ENCODE measurements at places on chromosomes 11 and 22.

DNA sequence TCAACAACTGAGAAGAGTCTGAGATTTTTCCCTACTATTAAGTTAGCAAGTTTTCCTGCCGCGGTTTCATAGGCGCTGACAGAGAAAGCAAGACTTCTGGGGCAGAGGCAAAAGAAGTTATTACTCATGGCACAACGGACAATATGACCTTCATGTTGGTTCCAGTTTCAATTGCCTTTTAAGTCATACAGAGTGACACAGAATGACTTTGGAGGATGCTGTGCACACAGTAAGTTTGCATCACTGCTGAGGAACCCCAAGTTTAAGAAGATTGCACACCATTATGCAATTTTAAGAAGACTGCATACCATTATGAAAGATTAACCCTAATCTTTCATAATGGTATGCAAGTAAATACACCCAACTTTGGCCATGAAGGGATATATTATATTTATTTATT, 626.5 kb upstream of the CHORDC1 start:
- no peak for DNase-seq

DNA sequence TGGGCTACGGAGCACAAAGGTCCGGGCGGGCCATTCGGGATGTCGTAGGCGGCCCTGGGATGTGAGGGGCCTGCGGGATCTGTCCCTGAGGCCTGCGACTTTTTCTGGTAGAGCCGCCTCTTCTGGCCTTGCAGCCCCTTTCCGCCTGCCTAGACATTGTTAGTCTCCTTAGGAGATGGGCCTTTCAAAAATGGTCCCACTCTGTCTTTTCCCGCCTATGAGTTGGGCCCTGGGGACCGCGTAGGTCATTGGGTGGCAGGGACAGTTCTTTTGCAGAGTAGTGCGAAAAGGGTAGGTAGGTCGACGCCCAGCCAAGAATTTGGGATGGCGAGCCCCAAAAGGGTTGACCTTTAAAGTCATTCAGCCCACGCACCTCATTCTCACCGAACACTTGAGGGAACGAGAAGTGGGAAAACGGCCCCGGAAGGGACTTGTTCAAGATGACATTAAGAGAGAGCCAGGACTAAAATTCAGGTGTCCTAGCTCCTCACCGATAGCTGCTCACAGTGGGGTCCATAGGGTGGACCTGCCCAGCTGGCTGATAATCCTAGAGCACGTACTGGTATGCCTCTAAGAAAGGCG, 785 bp downstream of the OTUB1 start:
- DNase-seq, result no peak

DNA sequence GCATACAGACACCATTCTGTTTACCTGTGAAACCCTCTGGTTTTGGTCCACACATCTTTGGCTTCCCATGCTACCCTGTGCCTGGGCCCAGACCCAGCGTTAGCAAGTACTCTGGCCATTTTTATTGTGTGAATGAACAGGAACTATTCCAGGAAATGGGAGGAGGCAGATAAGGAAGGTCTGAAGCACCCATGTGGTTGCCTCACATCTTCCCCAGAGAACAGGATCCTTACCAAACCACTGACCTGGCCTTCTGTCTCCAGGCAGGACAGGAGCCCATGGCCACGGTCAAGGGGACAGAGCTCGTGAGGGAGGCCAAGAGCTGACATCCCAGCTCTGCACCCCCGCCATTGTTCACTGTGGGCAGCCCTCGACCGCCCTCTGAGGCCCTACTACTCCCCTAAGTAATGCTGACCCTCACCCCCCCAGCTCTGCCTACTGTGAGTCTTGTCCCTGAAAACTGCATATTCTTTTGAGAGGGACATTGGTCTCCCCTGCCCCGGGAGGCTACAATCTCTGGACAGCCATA, 97.7 kb upstream of the TP53I11 start:
- DNase-seq, result no peak

DNA sequence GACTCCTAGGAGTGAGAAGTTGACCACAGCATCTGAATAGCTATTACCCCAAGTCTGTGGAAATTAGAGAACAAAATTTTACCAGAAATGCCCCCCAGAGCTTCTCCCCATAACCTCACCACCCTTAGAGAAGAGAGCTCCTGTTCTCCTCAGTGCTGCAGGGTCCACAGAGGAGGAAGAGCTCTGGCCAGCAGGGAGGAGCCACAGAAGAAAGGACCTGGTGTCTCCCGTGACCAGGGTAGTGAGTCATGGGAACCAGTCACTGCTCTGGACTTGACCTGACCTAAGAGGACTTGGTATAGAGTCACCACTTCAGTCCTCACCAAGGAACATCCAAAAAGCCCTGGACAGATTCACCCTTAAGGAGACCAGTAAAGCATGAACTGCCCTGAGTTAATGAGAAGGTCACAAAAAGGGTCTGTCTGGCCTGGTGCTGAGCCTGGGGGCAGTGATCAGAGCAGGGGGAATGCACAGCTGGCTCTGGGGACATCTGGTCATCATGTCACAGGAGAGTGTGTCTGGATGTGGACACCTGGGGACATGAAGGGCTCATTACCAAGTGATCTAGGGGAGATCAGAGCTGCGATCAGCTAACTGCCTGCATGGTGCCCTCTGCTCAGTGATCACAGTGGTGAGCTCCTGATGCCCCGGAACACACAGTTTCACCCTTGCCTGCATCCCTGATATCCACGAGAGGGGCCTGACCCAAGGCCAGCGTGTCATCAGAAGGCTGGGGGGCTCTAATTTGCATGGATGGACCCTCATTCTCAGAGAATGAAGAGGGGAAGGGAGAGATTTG, 103.3 kb upstream of the TOP3B start:
- no peak for DNase-seq

GRCh38 chr11:45146072-45147016, at the start of gene PRDM11:
TSS of gene PRDM11 (plus strand) at chr11:45146639. CDS start at chr11:45181767, 35,128 bp downstream.
- no peak for DNase-seq

Measured in right renal pelvis (tissue), 4 donors.